ENCODE measurements at places on chromosomes 13 and 19.
A peak's percentile ranks its signal among the peaks of the same experiment; 100 is the strongest.

DNA sequence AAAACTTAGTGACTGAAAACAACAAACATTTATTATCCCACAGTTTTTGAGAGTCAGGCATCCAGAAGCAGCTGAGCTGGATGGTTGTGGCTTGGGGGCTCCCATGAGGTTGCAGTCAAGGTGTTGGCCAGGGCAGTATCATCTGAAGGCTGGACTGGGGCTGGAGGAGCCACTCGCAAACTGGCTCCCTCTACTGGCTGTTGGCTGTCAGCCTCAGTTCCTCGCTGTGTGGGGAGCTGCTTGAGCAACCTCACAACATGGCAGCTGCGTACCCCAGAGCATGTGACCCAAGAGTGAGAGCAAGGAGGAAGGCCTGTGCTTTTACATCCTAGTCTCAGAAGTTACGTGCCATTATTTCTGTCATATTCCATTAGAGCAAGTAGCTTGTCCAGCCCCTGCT is 9.7 kb downstream of the YJU2 start:
- no peaks in the 10 kb centered on the region for H3K4me1 ChIP-seq
- DNase-seq, result no peak
- no peak overlapping the region for H3K4me3 ChIP-seq
- no peaks in the 10 kb centered on the region for H3K27me3 ChIP-seq

GRCh38 chr13:30119476-30119875 is 187.9 kb downstream of the KATNAL1 start:
- no peak for DNase-seq
- H3K27ac ChIP-seq, result no peak overlapping the region
- no peaks in the 10 kb centered on the region for H3K36me3 ChIP-seq
- no peaks in the 10 kb centered on the region for H3K27me3 ChIP-seq
- H3K4me3 ChIP-seq, result peak overlapping the region; percentile 32

GRCh38 chr13:37212826-37213225 is 107.4 kb upstream of the CSNK1A1L start:
- no peak overlapping the region for H3K4me3 ChIP-seq
- no peak for DNase-seq
- no peaks in the 10 kb centered on the region for H3K27me3 ChIP-seq

GRCh38 chr13:41513600-41513999 is 56.2 kb downstream of the RGCC start:
- DNase-seq, result no peak
- no peaks in the 10 kb centered on the region for H3K36me3 ChIP-seq
- no peak overlapping the region for H3K4me3 ChIP-seq
- no peak overlapping the region for H3K27ac ChIP-seq

GRCh38 chr13:40231751-40232150 is 434.7 kb downstream of the FOXO1 start:
- H3K27me3 ChIP-seq, result no peaks in the 10 kb centered on the region
- no peaks in the 10 kb centered on the region for H3K36me3 ChIP-seq
- peaks cover 7% of the 10 kb centered on the region for H3K4me1 ChIP-seq
- DNase-seq, result no peak
- no peak overlapping the region for H3K4me3 ChIP-seq

GRCh38 chr13:85503797-85504196 is 295.4 kb downstream of the SLITRK6 start:
- no peaks in the 10 kb centered on the region for H3K27me3 ChIP-seq
- H3K27ac ChIP-seq, result no peak overlapping the region
- H3K4me1 ChIP-seq, result no peaks in the 10 kb centered on the region
- no peak overlapping the region for H3K4me3 ChIP-seq
- DNase-seq, result no peak
- no peaks in the 10 kb centered on the region for H3K36me3 ChIP-seq

GRCh38 chr13:76638882-76639281 is 247.3 kb downstream of the KCTD12 start:
- no peak for DNase-seq
- peaks cover 33% of the 10 kb centered on the region for H3K4me1 ChIP-seq
- no peak overlapping the region for H3K27ac ChIP-seq
- no peak overlapping the region for H3K4me3 ChIP-seq
- H3K27me3 ChIP-seq, result no peaks in the 10 kb centered on the region

DNA sequence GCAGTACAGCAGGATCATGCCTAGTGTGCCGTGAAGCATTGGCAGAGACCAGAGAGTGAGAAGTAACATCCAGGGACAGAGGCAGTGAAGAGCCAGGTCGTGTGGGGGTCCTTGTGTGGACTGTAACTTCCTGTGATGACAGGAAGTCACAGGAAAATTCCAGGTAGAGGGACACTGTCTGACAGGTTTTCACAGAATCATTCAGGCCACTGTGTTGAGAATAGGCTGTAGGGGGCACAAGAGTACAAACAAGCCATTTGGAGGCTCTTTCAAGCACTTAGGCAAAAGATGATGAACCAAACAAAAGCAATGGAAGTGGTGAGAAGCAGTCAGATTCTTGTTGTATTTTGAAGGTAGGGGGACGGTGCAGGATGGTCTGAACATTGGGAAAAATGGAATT is 46.4 kb downstream of the N4BP2L1 start:
- no peak overlapping the region for H3K4me3 ChIP-seq
- H3K27ac ChIP-seq, result no peak overlapping the region
- H3K27me3 ChIP-seq, result no peaks in the 10 kb centered on the region
- H3K36me3 ChIP-seq, result no peaks in the 10 kb centered on the region
- H3K4me1 ChIP-seq, result no peaks in the 10 kb centered on the region

- no peaks in the 10 kb centered on the region for H3K36me3 ChIP-seq
- H3K27ac ChIP-seq, result peak overlapping the region; percentile 82
- peaks cover 24% of the 10 kb centered on the region for H3K4me1 ChIP-seq
- peak overlapping the region; percentile 80 for H3K4me3 ChIP-seq
- no peaks in the 10 kb centered on the region for H3K27me3 ChIP-seq
- DNase-seq, result no peak
Observed at GRCh38 chr19:54470991-54471782, 1.9 kb downstream of the CDC42EP5 start.

DNA sequence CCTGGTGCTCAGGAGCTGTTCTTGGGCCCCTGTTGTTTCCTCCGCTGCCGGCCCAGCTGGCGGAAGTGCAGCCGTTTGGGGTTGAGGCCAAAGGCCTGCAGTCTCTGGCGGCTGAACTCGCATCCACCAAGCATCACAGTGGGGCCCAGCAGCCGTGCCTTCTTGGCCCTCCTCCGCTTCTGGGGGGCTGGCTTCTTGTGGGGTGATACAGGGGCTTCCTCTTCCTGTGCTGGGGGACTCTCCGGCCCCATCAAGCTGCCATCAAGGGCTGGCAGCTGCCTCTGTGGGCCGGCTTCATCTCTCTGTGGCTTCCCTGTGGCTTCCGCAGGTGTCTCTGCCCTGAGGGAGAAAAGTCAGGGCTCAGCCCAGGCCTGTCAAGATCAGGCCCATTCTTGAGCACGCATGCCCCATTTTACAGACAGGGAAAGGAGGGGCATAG is 10.3 kb downstream of the ATG4D start:
- H3K4me3 ChIP-seq, result no peak overlapping the region
- H3K27me3 ChIP-seq, result no peaks in the 10 kb centered on the region
- H3K27ac ChIP-seq, result no peak overlapping the region
- no peaks in the 10 kb centered on the region for H3K4me1 ChIP-seq

DNA sequence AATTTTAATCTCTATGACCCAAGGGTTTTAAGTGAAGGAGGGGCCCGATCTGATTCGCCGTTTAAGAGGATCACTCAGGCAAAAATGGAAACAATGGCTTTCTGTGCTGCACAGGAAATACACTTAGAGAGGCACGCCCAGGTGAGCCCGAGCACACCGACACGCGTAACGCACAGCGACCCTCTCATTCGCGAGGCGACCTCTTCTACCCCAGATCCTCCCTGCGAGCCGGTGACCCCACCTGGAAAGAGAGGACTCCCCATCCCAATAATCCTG is 216 bp downstream of the SH2D3A start:
- H3K4me3 ChIP-seq, result peak overlapping the region; percentile 62
- H3K4me1 ChIP-seq, result peaks cover 9% of the 10 kb centered on the region

- no peaks in the 10 kb centered on the region for H3K27me3 ChIP-seq
- no peak overlapping the region for H3K27ac ChIP-seq
- H3K36me3 ChIP-seq, result peaks cover 4% of the 10 kb centered on the region
- no peak for DNase-seq
Observed at GRCh38 chr13:95968906-95969305, 84.3 kb downstream of the UGGT2 start.

DNA sequence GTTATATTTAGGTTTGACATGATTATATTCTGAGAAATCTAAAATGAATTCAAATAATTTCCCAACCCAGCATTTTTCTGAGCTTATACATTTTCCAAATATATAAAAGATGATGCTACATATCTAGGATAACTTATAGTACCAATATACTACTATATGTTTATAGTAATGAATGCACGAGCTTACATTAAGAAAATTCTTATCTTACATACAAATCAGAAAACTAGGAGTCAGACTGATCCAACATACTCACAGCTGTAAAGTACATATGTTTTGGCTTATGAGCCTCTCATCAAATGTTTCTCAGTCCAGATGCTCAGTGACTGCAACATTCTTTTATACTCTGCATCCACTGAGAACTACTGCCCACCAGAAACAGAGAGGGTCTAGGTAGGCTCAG is 491.3 kb upstream of the KLF12 start:
- H3K4me1 ChIP-seq, result no peaks in the 10 kb centered on the region
- H3K27ac ChIP-seq, result no peak overlapping the region
- H3K4me3 ChIP-seq, result no peak overlapping the region
- no peaks in the 10 kb centered on the region for H3K36me3 ChIP-seq
- H3K27me3 ChIP-seq, result no peaks in the 10 kb centered on the region

GRCh38 chr13:112443995-112444311 is 67.8 kb downstream of the SPACA7 start:
- DNase-seq, result no peak
- H3K4me3 ChIP-seq, result no peak overlapping the region
- H3K27me3 ChIP-seq, result no peaks in the 10 kb centered on the region
- no peaks in the 10 kb centered on the region for H3K36me3 ChIP-seq
- no peaks in the 10 kb centered on the region for H3K4me1 ChIP-seq
- H3K27ac ChIP-seq, result no peak overlapping the region

- no peaks in the 10 kb centered on the region for H3K27me3 ChIP-seq
- H3K36me3 ChIP-seq, result no peaks in the 10 kb centered on the region
- no peak overlapping the region for H3K4me3 ChIP-seq
- no peaks in the 10 kb centered on the region for H3K4me1 ChIP-seq
- no peak for DNase-seq
Observed at GRCh38 chr19:2365201-2365970, 5.3 kb downstream of the TMPRSS9 start.

- no peak for DNase-seq
- H3K36me3 ChIP-seq, result no peaks in the 10 kb centered on the region
- no peak overlapping the region for H3K27ac ChIP-seq
- no peaks in the 10 kb centered on the region for H3K4me1 ChIP-seq
- H3K27me3 ChIP-seq, result no peaks in the 10 kb centered on the region
Observed at GRCh38 chr13:109400624-109401257, 385.6 kb downstream of the IRS2 start.

DNA sequence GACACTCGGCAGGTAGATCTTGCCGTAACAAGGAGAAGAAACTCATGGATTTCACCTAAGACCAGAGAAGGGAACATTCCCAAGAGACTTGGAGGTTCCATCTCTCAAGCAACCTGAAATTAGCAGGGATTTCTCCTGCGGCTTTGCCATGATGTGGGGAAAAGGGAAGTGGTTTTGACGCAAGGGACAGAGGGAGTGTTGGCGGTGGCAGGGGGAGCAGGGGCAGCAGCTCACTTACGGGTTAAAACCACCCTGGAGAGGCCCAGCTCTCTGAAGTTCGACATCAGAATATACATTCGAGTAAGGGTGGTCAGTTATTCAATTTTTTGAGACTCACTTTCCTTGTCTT is 76.1 kb upstream of the POMP start:
- H3K27me3 ChIP-seq, result no peaks in the 10 kb centered on the region
- no peaks in the 10 kb centered on the region for H3K36me3 ChIP-seq
- DNase-seq, result no peak
- no peak overlapping the region for H3K27ac ChIP-seq
- no peaks in the 10 kb centered on the region for H3K4me1 ChIP-seq
- H3K4me3 ChIP-seq, result no peak overlapping the region

DNA sequence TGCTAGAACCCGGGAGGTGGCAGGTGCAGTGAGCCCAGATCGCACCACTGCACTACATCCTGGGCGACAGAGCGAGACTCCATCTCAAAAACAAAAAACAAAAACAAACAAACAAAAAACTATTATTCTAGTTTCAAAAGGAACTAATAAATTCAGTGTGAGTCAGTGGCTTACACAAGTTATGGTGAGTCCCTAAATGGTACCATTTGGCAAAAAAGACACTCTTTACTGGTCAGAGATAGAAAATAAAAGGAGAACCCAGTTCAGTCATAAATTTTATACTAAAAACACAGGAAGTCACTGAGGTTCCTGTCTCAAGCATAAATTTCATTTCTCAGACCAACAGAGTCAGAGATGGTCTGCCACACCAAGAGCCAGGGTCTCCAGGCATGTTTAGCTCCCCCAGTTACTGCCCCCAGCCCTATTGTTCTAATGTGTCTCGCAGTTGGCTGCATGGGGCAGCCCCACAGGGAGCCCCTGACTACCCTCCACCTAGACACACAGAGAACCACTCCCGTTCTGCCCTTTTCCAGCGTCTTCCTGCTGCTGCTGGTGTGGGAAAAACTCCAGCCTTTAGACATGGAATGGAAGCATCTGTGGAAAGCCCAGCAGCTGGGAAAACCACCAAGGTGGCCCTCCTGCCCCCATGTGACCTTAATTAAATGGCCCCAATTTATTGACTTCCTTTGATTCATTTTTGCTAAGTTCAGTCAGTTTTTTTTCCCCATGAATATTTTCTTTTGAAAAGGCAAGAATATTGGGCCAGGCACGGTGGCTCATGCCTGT is 12.2 kb downstream of the THSD1 start:
- no peaks in the 10 kb centered on the region for H3K36me3 ChIP-seq
- no peak overlapping the region for H3K27ac ChIP-seq
- no peaks in the 10 kb centered on the region for H3K4me1 ChIP-seq
- no peaks in the 10 kb centered on the region for H3K27me3 ChIP-seq
- DNase-seq, result no peak
- no peak overlapping the region for H3K4me3 ChIP-seq

- H3K36me3 ChIP-seq, result peaks cover 10% of the 10 kb centered on the region
- no peak overlapping the region for H3K4me3 ChIP-seq
- DNase-seq, result no peak
- peaks cover 6% of the 10 kb centered on the region for H3K4me1 ChIP-seq
- H3K27me3 ChIP-seq, result no peaks in the 10 kb centered on the region
Observed at GRCh38 chr19:13995017-13995728, 10.9 kb downstream of the RFX1 start.

DNA sequence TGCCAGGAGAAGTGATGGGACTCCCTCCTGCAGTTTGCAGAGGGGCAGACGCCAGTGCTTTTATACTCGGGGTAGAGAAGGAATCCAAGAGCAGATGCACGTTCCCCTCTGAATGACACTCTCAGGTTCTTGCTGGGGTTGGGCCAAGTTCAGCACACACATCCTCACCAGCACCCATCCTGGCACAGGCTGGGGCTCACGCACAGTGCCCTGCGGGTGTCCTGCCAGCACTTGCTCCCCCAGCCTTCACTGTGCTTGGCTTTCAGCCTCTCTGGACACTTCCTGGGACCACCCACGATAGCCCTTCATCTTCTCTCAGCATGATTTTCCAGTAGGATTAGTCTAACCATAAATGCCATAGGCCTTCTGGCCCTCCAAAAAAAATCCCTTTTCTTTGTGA is 158.6 kb downstream of the ZNF536 start:
- DNase-seq, result no peak
- no peak overlapping the region for H3K27ac ChIP-seq
- no peak overlapping the region for H3K4me3 ChIP-seq
- H3K27me3 ChIP-seq, result no peaks in the 10 kb centered on the region
